ENCODE measurements at places on chromosomes 16 and 17.

DNA sequence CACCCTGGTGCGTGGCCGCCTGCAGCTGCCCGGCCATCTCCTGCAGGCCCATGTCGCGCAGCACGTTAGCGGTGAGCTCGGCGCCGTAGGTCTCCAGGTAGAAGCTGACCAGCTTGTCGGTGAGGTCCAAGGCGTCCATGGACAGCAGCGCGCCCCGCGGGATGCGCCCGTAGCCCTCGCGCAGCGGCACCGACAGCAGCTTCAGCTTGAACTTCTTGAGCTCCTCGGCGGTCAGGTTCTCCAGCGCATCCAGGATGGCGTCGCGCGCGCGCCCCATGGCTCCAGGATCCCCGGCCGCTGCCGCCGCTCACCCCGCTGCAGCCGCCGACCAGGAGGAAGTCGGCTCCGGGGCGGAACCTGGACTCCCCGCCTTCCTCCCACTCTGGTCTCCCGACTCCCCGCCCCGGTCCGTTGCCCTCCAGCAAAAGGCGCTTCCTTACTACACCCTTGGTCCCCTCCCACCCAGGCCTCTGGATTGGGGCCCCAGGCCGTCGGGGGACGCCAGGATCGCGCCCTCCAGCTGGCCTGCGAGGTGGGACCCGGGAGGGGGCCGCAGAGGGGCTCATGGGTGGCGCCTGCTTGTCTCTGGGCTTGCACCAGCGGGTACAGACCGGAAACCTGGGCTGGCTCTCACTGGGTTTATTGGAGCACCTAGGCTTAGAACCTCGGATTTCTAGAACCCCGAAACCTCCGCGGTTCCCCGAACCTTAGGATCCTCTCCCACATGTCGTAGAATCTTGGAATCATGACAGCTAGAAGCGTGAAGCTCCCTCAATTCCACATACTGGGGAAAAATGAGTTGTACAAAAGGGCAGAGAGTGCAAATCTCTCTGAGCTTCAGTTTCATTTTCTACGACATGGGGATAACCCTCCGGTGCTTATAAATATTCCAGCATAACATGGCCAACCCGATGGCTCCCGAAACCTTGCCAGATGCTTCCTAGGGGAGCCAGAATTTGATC is at the start of gene PYCARD:
TSS of gene PYCARD (minus strand) at position 347 of the 962 bp plus-strand sequence. CDS start at position 277, 70 bp downstream.
- DNase-seq, result peak; percentile 77

DNA sequence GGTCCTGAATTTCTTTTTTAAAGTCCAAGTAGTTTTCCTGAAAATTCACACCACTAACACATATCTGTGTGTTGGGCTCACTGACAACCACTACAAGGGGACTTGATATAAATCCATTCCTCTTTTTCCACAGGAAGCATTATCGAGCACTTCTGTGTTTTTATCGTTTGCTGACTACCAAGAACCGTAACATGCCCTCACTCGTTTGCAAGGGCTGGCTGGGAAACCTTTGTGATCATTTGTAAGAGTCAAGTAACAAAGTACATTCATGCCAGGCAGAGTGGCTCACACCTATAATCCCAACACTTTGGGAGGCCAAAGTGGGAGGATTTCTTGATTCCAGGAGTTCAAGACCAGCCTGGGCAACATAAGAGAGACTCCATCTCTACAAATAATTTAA is 62.1 kb downstream of the ZZEF1 start:
- DNase-seq, result no peak

DNA sequence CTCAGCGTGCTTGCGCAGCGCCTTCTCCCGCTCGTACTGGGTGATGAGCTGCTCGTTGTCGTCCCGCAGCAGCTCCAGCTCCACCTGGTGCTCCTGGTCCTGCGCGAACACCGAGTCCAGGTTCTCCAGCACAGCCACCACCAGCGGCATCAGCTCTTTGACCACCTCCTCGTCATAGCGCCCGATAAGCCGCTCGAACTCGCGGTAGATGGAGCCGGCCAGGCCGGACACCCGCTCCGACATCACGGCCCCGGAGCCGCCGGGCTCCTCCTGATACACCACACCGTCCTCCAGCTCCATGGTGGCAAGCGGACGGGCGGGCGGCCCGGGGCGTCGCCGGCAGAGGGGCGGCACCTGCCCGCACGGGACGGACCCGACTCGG is 320 bp downstream of the SPAG9 start:
- no peak for DNase-seq

DNA sequence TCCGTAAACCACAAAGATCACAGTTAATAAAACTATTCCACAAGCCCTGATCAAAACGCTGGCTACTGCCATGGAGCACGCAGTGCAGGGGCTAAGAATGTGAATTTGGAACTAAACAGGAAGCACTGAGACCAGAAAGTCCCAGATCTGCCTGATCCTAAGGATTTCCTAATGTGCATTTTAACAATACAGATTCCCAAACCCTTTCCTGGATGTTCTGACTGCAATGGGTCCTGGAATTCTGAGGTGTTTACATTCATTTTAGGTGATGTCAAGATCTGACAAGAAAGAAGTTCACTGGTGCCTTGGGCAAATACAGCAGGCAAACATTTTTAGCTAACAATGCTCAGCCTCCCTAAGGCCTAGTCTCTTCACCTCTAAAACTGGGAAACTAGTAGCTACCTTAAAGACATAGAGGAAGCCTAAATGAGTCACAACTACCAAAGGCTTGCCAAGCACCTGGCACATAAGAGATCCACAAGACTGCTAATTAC is 10.3 kb downstream of the NSMCE1 start:
- DNase-seq, result no peak

- no peak for DNase-seq
These were observed 50.7 kb downstream of the CFDP1 start for GRCh38 chr16:75382611-75383010.

- peak; percentile 75 for DNase-seq
These were observed at the start of gene FCSK for GRCh38 chr16:70454222-70455034. Gene FCSK, plus strand, starts transcription at chr16:70454595. Its CDS starts 8,596 bp downstream, at chr16:70463191.
